AG10803 (cell line): ENCODE measurements at places on chromosomes 7 and 10.

GRCh38 chr10:71156436-71156835 lies 55.9 kb upstream of the UNC5B start:
- DNase-seq, result peak; percentile 3

DNA sequence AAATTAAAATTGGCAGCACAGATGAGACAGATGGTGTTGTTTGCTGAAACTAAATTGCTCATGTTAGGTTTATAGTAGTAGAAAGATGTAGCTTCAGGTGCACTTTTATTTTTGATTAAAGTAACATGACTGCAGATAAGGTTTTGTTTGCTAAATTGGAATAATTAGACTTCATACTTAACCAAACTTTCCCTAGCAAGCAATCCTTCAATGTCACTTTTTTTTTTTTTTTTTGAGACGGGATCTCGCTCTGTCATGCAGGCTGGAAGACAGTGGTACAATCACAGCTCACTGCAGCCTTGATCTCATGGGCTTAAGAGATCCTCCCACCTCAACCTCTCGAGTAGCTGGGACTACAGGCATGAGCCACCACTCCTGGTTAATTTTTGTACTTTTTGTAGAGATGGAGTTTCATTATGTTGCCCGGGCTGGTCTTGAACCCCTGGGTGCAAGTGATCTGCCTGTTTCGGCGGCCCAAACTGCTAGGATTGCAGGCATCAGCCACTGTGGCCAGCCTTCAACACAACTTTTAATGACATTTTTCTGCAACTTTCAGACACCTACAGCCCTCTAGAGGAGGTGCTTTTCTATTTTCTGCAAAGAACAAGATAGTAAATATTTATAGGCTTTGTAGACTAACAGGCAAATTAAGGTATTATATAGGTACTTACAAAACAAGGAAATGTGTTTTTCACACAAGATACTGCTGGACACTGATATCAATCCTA lies 84.8 kb upstream of the CCNY start:
- DNase-seq, result no peak

DNA sequence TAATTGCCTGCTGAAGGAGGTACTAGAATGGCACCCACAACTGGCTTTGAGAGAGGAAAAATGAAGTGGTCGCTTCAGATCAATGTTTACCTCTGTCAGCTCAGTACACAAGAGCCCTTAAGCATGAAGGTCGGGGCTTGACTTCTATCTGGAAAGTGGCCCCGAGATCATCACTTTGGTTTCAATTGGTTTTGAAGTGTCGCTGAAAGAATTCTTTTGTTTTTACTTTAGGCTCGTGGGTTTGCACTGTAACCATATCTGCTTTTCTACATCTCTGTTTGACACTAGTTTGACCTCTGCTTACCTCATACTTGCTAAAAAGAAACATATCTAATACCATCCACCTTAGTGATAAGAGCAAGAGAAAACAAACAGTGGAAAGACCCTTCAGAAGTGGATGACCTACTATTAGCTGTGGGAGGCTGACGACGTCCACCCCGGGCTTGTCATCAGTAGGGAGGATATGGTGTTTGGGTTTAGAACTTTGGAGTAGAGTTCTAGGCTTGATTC lies 361.8 kb downstream of the GATA3 start:
- DNase-seq, result no peak

- peak; percentile 83 for DNase-seq
Observed at GRCh38 chr7:85554236-85555178, 367.7 kb upstream of the SEMA3D start.

GRCh38 chr7:51477819-51478218 lies 161.2 kb upstream of the COBL start:
- no peak for DNase-seq

- no peak for DNase-seq
Observed at GRCh38 chr10:63481815-63482421, 16.1 kb upstream of the JMJD1C start.

DNA sequence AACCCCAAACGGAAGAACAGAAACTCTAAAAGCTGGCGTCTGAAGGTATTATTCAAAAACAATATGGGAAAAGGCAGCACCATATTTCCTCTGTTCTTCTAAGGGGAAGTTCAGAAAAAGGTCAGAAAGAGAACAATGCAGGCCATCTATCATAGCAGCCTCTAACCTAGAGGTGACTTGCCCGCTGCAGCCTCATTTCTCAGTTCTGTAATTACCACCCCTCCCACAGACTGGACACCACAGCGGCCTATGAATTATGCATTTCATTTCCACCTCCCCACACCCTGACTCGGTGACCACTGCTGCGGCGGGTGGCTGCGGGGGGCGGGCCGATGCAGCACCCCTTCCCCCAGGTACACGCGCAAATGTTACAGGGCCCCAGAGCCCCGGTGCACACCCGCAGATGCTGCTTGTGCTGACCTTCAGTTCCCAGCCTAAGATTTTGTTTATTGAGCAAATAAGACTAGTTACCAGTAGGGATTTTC lies 125.5 kb downstream of the CLEC2L start:
- no peak for DNase-seq

GRCh38 chr7:107779647-107780099 lies 23.4 kb downstream of the SLC26A3 start:
- no peak for DNase-seq

DNA sequence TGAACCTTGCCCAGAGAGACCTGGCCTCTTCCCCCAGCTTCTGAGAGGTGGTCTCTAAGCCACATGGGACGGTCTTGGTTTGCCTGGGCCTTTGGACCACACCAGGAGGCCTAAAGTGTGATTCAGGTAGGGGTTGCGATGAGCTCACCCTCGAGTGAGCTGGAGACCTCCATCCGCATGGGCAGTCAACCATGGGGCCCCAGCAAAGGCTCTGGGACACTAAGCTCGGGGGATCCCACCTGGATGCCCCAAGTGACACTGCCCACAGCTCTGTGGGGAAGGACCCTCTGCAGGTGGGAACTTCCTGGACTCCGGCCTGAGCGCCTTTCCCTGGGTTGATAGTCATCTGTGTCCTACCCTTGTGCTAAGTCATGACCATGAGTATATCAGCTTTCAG lies 57.1 kb upstream of the FAM20C start:
- no peak for DNase-seq

GRCh38 chr10:1454428-1454827 lies 282.9 kb downstream of the ADARB2 start:
- DNase-seq, result no peak

GRCh38 chr7:91784469-91784868 lies 96.0 kb downstream of the MTERF1 start:
- DNase-seq, result peak; percentile 69

GRCh38 chr10:58028597-58029366 lies 238.9 kb downstream of the IPMK start:
- peak; percentile 97 for DNase-seq

DNA sequence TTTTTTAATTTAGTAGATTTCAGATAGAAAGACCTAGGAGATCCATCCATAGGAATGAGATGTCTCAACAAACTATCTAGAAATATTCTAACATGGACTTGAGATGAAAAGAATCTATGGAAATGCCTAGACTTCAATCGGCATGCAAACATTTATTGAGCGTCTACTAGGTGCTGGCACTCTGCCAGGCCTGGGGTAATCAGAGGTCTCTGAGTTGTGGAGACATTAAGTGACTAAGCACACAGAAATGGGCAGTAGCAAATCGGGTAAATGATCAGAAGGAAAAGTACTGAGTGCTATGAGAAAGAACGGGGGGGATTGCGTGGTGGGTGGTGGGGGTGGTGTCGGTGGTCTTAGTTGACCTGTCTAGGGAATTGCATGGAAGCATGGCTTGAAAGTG lies 466.6 kb downstream of the GALNT17 start:
- DNase-seq, result no peak

DNA sequence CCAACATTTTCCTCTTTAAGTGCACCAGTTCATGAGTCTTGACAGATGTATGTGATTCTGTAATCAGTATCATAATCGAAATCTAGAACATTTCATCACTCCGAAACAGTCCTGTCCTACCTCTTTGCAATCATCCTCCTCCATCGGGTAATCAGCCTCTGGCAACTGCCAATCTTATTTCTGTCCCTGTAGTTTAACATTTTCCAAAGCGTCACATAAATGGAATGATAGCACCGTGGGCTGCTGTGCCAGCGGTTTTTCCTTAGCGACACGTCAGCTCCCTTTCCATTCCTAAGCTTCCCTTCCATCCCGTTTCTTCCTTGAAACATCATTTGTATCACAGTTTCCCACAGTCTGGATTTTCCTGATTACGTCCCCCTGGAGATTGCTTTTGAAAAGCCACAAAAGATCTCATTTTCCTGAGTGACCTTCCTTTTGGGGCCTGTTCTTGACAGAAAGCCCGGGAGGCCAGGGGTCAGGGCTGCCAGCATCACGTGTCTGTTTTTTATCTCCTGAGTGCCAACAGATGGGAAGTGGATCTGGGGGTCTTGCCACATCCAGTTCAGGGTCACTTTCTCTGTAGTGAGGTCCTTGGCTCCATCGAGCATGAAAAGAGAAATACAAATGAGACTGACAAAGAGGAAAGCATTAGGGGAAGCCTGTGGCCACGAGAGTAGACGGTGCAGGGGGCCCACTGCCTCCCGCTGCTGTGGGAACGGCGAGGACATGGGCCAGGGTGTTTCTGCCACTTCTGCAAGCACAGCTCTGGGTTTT lies 31.6 kb downstream of the TMEM120A start:
- peak; percentile 92 for DNase-seq

GRCh38 chr10:31739146-31739545 lies 189.5 kb downstream of the ARHGAP12 start:
- peak; percentile 49 for DNase-seq

DNA sequence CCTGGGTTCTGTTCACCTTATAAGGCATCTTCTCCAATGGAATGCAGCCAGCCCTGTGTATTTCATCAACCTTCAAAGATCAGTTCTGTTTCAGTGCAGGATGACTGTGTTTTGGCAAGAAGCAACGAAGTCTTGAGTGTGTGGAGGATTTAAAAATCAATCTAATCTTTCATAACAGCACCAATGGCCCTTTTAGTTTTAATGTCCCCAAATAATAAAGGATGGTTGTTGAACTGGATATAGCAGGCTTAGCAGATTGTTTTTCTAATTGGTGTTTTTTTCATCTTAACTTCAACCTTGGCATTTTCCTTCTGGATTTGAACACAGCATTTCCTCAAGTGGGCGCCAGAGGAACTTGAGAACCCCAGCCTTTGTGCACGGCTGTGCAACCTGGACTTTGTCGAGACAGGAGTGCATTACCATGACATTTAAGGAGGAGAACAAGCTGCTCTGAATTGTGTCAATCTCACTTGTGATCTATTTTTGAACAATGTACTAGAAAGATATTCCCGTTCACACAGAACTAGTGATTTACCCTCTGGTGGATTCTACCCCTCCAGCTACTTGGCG lies 313.3 kb upstream of the AKR1E2 start:
- DNase-seq, result peak; percentile 71

DNA sequence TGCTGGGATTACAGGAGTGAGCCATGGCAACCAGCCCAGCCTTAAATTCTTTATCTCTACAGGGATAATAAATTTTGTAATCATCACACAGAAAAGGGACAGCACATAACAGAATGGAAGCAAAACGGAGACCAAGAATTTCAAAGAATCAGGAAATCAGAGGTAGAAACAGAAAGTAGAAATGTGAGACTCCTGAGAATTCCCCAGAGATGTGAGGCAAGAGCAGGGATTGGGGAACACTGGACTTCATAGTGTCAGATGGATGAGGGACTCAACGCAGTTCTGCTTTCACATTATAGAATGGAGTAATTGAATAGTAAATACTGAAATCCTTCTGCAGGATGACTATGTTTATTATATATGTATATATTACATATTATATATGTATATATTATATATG lies 52.5 kb upstream of the MPP7 start:
- DNase-seq, result no peak

GRCh38 chr7:146725520-146725919 lies 608.9 kb downstream of the CNTNAP2 start:
- no peak for DNase-seq

DNA sequence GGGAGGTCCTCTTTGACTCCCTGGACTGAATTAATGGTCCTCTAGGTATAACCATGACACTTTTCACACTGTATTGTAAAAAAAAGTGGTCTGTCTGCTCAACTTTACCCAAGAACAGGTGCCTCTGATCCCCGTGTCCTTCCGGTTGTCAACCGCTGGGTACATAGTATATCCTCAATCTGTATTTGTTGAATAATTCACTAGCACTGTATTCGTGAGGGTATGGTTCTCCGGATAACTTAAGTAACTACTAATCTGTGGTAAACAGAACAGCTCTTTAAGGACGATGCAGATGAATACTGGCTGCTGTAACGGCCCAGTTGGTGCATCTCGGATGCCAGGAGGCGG lies 472 bp upstream of the ADAM22 start:
- no peak for DNase-seq

DNA sequence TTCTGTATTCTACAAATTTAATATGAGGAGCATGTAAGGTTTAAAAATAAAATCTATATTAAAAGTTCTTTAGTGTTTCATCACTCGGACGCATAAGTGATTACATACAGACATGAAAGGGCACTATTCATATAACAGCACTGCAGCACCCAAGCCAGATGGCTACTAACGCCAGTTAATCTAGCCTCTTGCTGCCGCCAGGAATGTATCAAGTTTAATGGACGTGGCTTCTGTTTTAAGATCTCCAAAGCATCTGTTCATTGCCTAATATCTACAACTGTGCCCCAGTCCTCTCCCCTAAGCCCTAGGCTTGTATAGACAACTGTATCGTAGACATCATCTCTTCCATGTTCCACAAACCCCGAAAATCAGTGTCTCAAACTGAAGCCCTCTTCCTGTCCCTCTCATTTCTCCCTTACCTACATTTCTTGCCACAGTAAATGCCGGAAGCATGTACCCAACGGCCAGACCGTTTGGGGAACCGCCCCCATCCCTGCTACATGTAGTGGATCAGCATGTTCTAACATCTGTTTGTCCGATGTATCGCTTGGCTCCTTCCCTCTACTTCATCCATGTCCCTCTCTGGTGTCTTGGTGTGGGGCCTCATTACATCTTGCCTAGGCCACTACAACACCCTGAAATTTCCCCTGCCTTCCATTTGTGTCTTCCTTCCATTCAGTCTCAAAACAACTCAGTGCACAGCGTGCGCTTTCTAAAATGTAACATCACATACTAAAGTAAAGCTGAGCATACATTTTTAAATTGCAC lies 147.5 kb upstream of the RSU1 start:
- peak; percentile 89 for DNase-seq

- DNase-seq, result peak; percentile 75
Observed at GRCh38 chr10:2978111-2978510, 89.2 kb upstream of the PFKP start.

DNA sequence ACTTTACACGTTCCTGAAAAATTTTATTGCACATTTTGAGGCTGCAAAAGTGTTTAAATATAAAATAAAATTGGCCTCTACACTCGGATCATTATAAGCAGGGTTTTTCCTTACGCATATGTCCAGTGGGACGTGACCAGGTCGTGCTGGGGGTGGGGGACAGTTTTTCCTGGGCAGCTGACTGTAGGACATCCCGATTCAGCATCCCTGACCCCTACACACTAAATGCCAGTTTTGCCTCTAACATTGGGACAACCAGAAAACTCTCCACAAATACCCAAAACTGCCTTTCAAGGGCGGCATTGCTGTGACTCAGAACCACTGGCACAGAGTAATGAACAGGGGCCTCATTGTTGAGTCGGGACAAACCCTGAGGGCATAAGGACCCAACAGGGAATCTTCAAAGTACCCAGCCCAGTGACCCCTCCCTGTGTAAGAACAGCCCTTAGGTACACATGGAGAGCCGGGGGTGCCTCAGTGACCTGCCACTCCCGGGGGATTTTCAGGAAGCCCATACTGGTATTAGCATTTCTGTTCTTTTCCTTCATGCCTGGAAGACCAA lies 170.6 kb downstream of the ARHGAP21 start:
- DNase-seq, result no peak
